H1 (cell line): ENCODE measurements at places on chromosomes 11 and 22.
A peak's percentile ranks its signal among the peaks of the same experiment; 100 is the strongest.

- DNase-seq = no peak
These were observed 32.0 kb downstream of the CERK start for GRCh38 chr22:46706060-46706459.

DNA sequence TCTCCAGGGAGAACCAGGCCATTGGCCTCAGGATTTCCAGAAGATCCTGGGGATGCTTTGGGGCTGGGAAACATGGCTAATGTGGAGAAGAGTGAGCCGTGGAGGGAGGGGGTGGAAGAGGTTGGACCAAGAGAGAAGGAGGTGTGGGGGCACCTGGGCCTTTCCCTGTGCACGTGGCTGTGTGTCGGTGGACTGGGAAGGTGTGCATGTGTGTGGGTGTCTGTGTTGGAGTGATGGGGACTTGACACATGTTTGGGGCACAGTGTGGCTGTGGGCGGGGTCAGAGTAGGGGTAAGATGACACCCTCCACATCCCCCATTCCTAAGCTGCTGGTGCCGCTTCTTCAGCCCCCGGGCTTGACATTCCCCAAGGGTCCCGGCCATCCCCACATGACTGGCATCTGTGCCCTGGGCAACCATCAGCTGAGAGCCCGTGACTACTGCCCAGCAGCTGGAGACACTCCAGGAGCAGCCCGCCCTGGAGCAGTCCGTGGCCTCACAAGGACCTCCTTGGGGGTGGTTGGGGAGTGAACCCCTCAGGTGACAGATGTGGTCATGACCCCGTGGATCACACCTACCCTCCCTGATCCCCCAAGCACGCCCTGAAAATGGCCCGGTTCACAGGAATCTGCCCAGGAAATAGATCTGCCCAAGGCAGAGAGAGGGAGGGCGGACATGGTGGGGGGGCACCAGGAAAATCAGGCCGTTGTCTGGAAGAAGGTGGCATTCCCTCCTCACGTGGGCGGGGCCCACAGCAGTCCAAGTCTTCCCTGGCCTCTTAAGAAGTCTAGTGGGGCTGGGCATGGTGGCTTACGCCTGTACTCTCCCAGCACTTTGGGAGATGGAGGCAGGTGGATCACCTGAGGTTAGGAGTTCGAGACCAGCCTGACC is 34.8 kb upstream of the SOX10 start:
- no peak for DNase-seq

DNA sequence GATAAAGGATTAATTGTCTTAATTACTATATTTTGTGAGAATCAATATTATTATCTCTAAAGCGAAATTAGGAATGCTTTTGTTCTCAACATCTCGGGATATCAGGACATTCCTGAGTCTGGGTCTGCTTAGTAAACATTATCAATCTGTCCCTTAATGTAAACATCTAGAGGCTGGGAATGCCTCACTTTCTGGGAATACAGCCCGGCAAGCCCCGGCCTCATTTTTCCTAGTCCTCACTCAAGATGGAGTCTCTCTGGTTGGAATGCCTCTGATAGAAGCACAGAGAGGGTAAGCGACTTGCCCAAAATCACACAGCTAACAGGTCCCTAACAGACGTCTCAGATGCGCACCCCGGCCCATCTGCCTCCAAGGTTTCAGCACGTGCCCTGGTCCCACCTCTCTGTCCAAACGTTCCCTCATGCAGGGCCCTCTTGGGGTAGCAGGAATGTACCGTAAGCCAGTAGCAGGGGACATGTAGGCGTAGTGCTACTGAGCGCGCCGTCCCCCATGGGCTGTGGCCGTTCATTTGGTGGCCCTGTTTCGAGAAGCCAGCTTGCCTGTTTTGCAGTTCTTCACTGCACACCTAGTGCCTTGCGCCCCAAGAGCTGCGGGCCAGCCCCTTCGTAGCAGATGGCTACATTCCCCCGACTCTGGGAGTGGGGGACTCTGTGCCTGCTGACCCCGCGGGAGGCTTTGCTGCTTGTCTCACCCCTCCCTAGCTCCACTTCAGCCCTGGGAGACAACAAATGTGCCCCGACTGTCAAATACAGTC is 62.2 kb upstream of the FADD start:
- no peak for DNase-seq

- peak; percentile 52 for DNase-seq
These were observed 126.1 kb downstream of the BRD1 start for GRCh38 chr22:49701380-49702067.

DNA sequence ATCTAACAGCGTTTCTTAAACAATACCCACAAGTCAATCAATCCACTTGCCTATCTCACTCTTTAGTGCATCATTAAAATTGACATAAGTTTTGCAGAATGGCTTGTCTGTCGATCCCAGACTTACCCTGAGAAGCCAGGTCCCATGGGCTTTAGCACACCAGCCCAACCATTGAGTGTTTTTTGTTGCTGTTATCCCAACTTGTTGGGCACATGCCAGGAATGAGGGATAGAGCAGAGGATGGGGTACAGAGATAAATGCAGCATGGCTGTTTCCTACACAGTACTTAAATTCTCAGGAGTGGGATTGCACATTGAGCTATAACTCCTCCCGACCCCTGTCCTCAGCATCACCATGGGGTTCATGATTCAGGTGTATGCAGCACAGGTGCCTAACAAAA is 64.2 kb upstream of the RASSF10 start:
- DNase-seq = no peak
